Anterior cingulate cortex (tissue), 58 donors: ENCODE measurements at places on chromosomes 2 and 18.

- DNase-seq = no peak
Observed at GRCh38 chr2:11967946-11968465, 221.6 kb downstream of the LPIN1 start.

DNA sequence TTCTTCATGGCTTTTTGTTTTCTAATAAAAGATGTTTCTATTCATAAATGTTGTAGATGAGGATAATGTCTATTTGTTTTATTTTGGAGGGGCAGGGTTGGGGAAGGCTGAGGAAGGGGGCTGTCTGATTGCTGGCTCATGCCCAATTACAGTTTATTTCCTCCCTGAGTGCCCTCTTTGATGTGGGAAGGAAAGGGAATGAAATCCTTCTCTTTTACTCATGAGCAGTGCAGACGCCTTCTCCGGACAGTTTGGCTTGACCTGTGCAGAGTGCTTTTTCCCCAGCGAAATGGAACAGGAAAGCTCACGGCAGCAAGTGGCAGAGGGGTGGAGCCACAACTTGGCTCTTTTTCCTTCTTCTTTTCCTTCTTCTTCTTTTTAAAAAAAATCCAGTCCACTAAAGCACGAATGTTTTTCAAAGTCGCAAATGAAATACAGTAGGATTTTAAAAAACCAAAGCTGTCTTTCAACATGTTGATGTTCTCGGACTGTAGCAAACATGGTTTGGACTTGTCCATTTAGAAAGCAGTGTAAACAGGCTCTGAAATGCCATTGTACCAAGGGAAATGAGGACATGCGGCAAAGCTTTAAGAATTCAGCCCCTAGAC is 34.5 kb downstream of the RAB31 start:
- no peak for DNase-seq

DNA sequence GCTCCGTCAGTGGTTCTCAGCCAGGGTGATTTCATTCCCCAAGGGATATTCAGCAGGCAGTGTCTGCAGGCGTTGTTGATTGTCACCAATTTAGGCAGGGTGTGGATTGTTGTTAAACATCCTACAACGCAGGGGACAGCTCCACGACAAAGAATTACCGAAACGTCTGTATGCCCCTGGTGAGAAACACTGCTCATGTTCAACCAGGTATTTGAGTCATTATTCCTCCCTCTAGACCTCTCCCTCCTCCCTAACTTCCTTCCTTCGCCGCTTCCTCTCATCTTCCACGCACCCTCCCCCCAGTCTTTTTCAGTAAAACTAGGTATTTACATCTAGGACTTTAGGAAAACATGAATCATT is 50.8 kb downstream of the NCK2 start:
- no peak for DNase-seq

DNA sequence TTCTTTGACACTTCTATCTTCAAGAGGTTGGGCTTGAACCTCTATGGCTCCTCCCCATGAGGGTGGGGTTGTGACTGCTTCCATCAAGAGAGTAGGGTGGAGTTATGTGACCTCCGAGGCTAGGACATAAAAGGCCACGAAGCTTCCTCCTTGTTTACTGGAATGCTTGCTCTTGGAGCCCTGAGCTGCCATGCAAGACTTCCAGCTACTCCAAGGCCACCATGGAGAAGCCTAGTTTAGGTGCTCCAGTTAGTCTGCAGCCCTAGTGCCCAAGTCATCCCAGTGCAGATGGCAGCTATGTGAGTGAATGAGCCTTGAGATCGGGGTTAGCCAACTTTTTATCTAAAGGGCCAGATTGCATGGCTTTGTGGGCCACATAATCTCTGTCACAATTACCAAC is 2.4 kb upstream of the MERTK start:
- DNase-seq = no peak

DNA sequence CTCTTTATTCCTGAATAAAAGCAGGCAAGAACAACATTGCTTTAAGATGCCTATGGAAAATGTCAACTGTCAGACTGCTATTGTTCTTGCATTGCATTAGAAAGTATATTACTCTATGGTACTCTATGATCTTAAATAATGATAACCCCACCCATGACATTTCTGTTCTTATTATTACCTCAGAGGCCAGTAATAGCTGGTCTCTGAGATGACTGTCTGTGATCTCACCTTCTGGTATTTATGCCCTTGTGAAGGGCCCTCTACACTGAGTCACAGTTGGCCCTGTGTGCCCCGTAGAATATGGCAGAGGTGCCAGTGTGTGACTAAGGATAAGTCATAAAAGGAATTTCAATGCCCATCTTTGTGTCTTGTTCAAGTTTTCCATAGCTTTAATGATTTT is 61.0 kb downstream of the SPP2 start:
- DNase-seq = no peak

GRCh38 chr2:11004199-11004598 is 92.5 kb downstream of the KCNF1 start:
- DNase-seq = no peak

- DNase-seq = no peak
Observed at GRCh38 chr18:5892823-5893431, 2.4 kb downstream of the TMEM200C start.

DNA sequence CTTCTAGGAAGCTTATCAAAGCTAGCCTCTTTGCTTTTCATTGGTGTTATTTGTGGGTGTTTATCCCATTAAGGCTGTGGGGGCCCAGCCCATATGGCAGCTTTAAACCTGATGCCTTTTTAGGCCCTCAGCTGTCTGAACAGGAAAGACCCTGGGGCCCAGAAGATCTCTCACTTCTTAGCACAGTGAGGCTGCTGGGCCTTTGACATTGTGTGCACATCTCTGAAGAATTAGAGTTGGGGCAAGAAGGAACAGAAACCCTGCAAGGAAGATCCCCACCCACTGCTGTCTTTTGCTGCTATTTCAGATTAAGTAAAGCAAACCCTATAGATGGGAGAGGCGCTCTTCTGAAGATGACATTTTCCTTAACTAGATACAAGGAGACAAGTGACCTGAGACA is 250.0 kb downstream of the SMAD2 start:
- no peak for DNase-seq

GRCh38 chr2:205892251-205892655 is 193.7 kb downstream of the INO80D start:
- no peak for DNase-seq

DNA sequence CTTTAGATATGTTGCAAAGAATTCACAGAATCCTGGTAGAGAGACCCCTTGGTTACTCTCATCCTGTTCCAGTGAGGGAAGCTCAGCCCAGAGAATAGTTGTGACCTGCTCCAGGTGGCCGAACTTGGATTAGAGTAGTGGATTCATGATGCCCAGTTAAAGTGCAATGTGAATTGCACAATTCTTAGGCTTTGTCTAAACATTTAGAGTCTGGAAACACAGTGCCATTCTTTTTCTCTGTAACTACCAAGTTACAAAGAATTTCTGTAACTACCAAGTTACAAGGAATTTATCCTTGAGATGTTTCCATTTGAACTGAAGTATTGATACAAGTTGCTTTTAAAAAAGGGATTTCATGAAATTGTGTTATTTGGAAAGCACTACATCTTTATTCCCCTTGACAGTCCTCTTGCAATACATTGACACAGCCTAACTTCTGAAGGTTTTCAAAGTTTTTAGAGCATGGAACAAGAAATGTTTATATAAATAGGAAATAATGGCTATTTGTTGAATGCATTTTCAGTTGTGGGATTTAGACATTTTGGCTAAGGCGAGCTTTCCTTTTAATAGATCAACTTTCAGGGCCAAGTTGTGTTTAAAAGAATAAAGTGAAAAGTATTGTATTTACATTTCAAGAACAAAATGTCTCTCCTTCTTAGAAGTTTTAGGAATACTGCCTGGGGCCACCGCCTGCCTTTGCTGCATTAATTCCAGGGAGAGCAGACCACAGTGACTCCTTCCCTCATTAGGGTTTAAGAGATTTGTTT is 315.0 kb downstream of the LPIN1 start:
- DNase-seq = no peak

DNA sequence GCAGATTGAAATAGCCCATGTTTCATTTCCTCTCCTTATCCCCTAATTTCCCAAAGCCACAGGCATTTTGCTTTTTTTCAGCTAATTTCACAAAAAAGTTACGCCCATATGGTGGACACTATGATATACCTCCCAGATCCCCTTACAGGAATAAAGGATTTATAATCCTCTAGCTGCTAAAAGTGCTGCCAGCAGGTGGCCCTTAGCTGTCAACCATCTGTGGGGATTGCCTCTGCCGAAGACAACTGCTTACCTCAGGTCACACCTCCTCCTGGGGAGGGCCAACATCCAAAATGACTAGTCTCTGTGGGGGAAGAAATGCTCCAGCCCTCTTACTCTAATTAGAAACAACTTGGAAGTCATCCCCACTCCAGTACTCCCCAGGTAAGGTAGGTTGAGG is 61.0 kb upstream of the EPB41L3 start:
- DNase-seq = no peak

DNA sequence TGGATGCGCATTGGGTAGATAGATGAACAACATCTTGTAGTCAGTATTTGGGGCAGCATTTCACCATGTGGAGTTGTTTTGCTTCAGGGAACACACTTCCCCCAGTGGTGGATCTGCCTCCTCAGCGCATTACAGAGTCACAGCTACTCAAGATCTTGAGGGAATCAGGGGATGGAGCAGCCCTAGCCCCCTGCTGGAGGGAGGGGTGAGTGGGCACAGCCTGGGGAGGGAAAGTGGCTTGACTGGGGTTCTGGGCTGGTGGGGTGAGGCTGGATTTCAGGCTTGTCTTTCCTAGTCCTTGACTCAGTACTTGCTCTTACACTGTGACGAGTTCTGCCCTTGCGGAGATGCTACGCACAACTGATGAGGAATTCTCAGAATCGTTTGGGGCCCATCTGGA is 271.0 kb upstream of the HS6ST1 start:
- no peak for DNase-seq

GRCh38 chr18:70468861-70469547 is 180.2 kb downstream of the SOCS6 start:
- DNase-seq = no peak

- no peak for DNase-seq
Observed at GRCh38 chr2:1685957-1686783, 58.1 kb downstream of the PXDN start.

GRCh38 chr2:240640939-240641338 is 15.7 kb downstream of the GPR35 start:
- DNase-seq = no peak

DNA sequence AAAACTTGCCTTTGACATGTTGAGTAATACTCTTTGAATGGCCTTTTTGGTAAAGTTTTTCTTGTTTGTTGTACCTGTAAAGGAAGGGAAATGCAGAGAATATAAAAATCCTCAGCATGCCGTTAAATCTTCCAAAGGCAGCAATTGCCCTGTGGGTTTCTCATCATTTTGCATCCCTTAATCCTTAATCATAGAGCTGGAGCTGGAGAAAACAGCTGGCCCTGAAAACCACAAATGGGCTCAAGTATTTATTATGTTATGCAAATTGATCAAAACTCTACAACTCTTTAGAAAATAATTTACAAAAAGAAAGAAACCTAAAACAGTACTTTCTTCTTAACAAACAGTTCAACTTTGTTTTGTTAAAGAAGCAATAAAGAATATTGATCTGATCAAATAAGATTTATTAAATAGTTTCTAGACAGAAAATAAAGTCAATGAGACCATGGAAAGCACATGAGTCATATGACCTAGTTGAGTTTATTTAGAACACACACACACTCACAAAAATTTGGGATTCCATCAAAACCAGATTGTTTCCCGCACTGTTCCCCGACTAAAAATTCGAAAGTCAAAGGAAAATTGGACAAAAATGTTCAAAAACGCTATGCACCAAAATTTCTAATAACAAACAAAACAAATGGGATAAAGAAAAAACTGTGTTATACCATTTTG is 309.0 kb downstream of the GULP1 start:
- DNase-seq = no peak

DNA sequence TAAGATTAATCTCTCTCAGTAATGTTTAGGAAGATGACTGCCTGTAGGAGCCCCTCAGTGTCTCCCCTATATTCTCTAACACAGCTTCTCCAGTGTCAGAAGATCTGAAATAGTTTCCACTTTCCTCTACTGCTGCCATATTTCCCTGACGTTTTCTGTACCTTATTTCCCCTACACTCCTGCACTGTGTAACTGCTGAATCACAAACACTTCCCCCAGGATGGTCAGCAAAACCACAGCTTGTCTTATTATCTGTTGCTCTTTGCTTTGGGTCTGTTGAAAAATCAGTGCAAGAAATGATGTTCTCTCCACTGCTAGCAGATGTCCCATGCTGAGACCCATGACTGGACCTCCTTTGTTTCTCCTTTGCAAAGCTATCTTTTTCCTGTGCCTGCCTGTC is 441.7 kb downstream of the EPHA4 start:
- no peak for DNase-seq

GRCh38 chr2:763766-764525 is 86.7 kb upstream of the TMEM18 start:
- DNase-seq = no peak

GRCh38 chr2:62362561-62362960 is 143.4 kb downstream of the TMEM17 start:
- no peak for DNase-seq

DNA sequence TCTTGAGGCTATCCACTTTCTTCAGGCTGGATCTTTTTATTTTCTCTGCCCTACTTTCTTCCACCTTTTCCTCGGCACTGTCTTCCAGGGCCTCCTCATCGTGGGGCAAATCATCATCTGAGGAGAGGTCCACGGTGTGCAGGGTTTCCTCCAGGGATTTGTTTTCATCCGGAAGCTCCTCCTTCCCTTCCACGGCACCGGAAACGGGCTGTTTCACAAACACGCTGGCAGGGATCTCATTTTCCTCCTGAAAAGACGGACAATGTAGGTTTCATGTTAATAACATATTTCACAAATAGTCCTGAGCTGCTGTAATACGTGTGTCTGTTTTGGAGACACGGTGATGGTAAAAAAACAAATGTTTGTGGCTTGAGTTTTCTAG is 10.4 kb downstream of the CAVIN2 start:
- no peak for DNase-seq

DNA sequence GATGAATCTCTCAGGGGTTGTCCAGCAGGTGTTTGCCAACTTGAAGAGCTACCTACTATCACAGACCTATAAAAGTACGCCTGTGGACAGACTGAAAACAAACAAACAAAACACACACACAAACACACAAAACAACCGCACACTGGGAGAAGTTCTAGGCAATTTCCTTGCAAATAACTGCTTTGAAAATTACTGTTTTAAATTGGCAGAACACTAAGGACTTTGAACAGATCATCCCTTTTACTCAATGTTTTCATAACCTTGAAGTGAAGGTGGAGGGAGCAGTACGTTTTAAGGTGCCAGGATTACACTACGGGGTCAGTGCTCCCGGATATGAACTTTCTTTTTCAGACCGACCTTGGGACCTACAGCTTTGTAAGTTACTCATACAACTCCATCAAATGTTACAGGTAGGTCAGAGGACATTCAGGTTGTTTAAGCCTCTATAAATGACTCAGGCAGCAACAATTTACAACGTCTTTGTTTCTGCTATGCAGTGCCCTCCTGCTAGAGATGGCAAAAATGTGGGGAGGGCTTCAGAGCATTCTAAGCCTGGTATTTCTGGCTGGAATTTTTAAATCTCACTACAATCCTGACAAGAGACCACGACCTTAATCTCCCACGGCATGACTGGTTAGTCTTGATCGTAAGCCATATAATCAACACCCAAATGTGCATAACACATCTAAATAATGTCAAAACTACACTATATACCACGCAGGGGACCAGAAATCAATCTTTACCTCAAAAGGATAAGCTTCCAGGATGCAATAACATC is 1.4 kb upstream of the SLC20A1 start:
- no peak for DNase-seq

GRCh38 chr2:102310964-102311640 is at the start of gene IL1RL1:
TSS of gene IL1RL1 (plus strand) at chr2:102311563. CDS start at chr2:102338265, 26,702 bp downstream.
- no peak for DNase-seq
